ENCODE measurements at places on chromosomes 12 and 14. TPM values are rescaled to one million over a fixed set of nuclear protein-coding genes. Genes with fewer than 3 reads are reported as not detected.

- no peaks in the 10 kb centered on the region for H3K27me3 ChIP-seq
- no peaks in the 10 kb centered on the region for H3K4me1 ChIP-seq
- DNase-seq, result no peak
- no peak overlapping the region for H3K4me3 ChIP-seq
- H3K27ac ChIP-seq, result no peak overlapping the region
Observed at GRCh38 chr12:76813265-76813664, 49.4 kb downstream of the ZDHHC17 start.

GRCh38 chr14:84825481-84826251 is 704.3 kb upstream of the FLRT2 start:
- H3K4me3 ChIP-seq, result no peak overlapping the region
- no peak overlapping the region for H3K27ac ChIP-seq
- H3K4me1 ChIP-seq, result no peaks in the 10 kb centered on the region
- no peak for DNase-seq

DNA sequence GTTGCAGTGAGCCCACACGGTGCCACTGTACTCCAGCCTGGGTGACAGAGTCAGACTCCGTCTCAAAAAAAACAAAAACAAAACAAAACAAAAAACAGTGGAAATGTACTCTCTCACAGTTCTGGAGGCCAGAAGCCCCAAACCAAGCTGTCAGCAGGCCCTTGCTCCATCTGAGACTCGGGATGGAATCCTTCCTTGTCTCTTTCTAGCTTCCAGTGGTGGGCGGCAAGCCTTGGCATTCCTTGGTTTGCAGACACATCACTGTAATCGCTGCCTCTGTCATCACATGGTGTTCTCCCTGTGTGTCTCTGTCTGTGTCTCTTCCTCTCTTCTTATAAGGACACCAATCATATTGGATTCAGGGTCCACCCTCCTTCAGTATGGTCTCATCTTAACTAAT is 6.4 kb downstream of the TNS2 start:
- DNase-seq, result no peak
- no peaks in the 10 kb centered on the region for H3K27me3 ChIP-seq
- H3K4me1 ChIP-seq, result peaks cover 27% of the 10 kb centered on the region
- no peak overlapping the region for H3K27ac ChIP-seq
- no peak overlapping the region for H3K4me3 ChIP-seq

DNA sequence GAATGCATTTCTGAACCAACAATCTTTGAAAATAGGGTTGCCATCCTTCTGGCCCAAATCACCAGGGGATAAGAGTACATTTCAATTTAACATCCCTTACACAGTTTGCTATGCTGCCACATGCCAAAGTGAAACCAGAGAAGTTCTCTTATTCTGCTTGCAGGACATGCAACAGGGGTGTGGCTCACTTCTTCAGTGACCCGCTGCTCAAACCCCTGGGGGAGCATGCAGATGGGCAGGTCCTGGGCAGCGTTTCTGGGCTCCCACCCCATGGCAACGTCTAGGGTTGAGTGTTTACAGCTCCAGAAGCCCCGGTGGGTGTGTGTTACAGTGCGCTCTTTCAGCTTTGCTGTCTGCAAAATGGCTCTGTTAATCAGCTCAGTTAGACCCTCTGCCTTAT is 1306.3 kb upstream of the TMEM132C start:
- H3K4me1 ChIP-seq, result no peaks in the 10 kb centered on the region
- no peak overlapping the region for H3K27ac ChIP-seq
- H3K27me3 ChIP-seq, result no peaks in the 10 kb centered on the region
- no peak for DNase-seq
- H3K4me3 ChIP-seq, result no peak overlapping the region

DNA sequence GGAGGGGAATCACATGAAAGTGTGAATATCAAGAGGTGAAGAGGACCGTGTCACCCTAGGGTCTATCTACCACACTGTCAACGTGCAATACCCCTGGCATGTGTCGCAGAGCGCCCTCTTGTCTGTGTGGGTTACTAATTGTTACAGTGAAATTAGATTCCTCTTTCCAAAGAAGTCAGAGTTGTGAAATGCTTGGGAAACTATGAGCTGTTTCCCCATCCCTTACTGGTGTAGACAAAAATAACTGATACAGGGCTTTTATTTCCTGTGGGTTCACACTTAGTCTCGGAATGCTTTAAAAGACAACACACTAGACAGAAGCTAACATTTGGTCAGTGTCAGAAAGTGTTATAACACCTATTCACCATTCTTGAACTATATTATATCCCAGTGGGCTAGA is 597.3 kb downstream of the NRXN3 start:
- H3K4me3 ChIP-seq, result no peak overlapping the region
- no peaks in the 10 kb centered on the region for H3K27me3 ChIP-seq
- no peak overlapping the region for H3K27ac ChIP-seq
- no peaks in the 10 kb centered on the region for H3K36me3 ChIP-seq

- no peaks in the 10 kb centered on the region for H3K4me1 ChIP-seq
- no peaks in the 10 kb centered on the region for H3K36me3 ChIP-seq
- no peak overlapping the region for H3K27ac ChIP-seq
- no peaks in the 10 kb centered on the region for H3K27me3 ChIP-seq
Observed at GRCh38 chr12:132481771-132482745, 7.9 kb upstream of the FBRSL1 start.

DNA sequence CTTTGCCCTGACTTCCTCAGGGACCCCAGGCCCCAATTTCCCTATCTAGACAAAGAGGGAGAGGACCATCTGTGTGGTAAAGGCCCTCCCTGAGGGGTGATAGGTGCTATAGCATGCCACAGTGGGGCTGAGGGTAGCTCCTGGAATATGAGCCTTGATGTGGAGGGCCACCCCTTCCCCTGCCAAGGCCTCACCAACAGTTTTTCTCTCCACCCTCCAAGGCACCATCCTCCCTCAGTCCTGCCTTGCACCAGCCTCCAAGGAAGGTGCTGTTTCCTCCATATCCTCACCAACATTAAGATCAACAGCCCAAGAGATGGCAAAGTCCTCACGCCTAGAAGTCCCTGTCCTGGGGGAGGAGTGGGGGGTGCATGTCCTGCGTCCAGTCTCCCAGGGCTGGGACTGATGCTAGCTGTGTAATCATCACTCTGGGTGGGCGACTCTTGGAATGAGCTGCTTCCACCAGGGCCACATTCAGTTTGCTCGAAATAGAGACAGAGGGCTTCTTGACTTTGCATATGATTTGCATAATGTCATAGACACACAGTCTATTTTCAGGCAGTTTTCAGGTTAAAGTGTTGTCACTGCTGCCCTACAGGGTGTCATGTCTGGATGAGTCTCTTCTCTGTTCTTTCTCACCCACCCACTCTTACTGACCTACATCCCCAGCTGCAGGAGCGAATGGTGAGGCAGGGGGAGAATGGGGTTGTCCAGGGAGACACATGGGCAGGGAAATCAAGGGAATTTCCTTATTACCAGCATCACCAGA is 17.4 kb downstream of the ACVRL1 start:
- no peak overlapping the region for H3K4me3 ChIP-seq
- H3K36me3 ChIP-seq, result no peaks in the 10 kb centered on the region
- no peak overlapping the region for H3K27ac ChIP-seq
- no peak for DNase-seq
- no peaks in the 10 kb centered on the region for H3K4me1 ChIP-seq

DNA sequence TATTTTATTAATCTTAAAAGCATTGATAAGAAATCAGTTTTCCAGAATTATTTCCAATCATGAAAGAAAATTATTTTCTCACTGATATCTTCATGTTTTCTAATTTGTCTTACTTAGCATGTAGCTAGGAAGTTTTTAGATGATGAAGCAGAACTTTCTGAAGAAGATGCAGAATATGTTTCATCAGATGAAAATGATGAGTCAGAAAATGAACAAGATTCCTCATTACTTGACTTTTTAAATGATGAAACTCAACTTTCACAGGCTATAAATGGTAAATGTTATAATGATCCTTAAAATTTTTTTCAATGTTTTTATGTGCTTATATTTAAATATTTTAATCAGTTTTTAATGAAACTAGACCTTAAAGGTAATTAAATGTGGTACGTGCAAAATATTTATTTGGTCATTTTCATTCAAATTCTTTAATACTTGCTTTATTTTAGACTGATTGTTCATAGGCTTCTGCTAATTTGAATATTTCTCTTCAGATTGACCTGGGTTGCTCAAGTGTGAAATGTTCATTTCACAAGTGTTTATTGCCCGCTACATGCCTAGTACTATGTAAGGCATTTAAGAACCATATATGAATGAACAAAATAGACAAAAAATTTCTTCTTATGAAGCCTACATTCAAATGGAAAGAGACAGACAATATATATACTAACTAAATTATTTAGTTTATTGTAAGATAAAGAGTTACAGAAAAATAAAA is 49.5 kb downstream of the FANCM start:
- no peaks in the 10 kb centered on the region for H3K27me3 ChIP-seq
- no peak overlapping the region for H3K27ac ChIP-seq
- H3K4me3 ChIP-seq, result no peak overlapping the region
- DNase-seq, result no peak

DNA sequence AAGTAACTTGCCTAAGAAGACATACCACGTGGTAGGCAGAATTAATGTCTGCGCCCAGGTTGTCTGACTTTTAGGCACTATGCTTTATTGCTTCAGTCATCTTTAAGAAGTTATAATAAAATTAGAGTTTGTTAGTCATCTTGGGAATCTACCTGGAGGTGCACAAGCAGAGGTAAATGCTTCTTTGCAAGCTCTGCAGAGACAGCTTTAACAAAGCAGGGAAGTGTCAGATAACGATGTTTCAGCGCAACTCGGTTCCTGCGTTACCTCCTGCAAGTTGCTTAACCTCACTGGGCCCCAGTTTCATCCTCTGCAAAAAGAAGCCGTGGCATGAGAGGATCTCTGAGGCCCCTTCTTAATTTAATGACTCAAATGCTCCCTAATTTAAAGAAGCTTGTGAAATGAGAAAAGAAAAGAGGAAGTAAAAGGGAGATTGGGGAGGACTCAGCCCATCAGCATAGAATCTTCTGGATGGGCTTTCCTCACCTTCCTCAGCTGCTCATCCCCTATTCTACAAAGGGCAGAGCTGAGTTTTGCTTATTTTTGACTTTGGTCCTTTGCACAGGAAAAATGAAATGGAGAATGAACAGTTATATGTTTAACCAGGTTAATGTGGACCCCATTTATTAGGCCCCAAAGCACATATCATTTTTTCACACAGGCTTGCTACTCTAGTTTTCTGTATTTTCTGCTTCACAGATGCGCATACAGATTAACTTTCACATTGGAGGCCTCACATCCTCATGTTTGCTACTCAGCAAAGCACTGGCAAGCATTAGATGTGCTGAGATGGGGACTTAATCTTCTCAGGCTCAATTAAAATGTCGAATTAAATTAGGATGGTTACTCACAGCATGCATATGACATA is 5.1 kb downstream of the ARHGDIB start:
- DNase-seq, result no peak
- peak overlapping the region; percentile 82 for H3K27ac ChIP-seq
- H3K4me1 ChIP-seq, result no peaks in the 10 kb centered on the region
- H3K27me3 ChIP-seq, result no peaks in the 10 kb centered on the region
- no peaks in the 10 kb centered on the region for H3K36me3 ChIP-seq

- H3K27me3 ChIP-seq, result no peaks in the 10 kb centered on the region
- peak overlapping the region; percentile 99 for H3K4me3 ChIP-seq
- peak overlapping the region; percentile 100 for H3K27ac ChIP-seq
- no peaks in the 10 kb centered on the region for H3K36me3 ChIP-seq
- no peaks in the 10 kb centered on the region for H3K4me1 ChIP-seq
- DNase-seq, result no peak
Observed at GRCh38 chr12:92930421-92930820, 1.3 kb upstream of the EEA1 start.

The HHIPL1 gene
- total RNA-seq, result under 0.01 TPM

The AQP2 gene
- total RNA-seq, result not detected

The CD163L1 gene
- 3.8 TPM for total RNA-seq

The ZBTB39 gene
- 13.0 TPM for total RNA-seq

The LMO3 gene
- total RNA-seq, result 43.2 TPM

The GPRC5A gene
- 12.1 TPM for total RNA-seq

The AKAP3 gene
- total RNA-seq, result 1.6 TPM

The TAS2R9 gene
- total RNA-seq, result not detected

The KRT79 gene
- total RNA-seq, result not detected

The TAS2R8 gene
- not detected for total RNA-seq
